ENCODE measurements at places on chromosomes 12 and 14.

DNA sequence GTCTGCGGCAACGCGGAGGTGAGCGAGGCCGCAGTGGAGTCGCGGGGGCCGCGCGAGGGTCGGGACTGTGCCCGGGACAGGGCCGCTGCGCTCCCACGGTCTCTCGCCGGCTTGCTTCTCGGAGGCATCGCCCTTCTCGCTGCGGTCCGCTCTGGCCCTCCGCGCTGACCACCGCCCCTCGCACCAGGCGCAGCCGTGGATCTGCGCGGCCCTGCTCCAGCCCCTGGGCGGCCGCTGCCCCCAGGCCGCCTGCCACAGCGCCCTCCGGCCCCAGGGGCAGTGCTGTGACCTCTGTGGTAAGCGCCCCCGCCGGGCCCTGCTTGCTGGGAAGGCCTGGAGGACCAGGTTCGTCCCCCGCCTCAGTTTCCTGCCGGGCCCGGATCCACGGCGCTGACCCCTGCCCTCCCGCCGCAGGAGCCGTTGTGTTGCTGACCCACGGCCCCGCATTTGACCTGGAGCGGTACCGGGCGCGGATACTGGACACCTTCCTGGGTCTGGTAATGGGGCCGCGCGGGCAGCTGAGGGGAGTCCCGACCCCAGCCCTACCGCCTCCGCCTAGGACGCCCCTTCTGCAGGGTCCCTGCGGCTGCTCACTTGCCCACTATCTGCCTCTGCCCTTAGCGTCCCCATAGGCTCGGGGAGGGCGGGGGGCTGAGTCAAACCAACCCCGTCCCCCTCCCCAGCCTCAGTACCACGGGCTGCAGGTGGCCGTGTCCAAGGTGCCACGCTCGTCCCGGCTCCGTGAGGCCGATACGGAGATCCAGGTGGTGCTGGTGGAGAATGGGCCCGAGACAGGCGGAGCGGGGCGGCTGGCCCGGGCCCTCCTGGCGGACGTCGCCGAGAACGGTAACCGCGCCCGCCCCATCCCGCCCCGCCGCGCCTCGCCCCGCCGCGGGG is 7.0 kb downstream of the AMN start:
- DNase-seq: no peak

DNA sequence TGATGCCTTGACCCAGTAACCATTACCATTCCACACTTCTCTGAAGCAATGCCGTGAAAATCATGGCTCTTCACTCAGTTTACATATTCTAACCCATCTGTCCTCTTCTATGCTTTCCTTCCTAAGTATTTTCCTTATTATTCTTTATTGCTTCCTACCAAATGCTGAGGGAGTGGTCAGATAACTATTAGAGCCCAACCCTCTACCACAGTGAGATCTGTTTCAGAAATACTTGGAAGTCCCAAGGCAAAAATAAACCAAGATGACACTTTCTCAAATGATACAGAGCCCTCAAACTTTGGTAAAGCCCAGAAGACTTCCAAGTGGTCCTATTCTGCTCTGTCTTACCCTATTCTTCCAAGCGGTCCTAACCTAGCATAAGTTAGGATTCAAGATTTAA is 68.0 kb downstream of the MED13L start:
- no peak for DNase-seq

DNA sequence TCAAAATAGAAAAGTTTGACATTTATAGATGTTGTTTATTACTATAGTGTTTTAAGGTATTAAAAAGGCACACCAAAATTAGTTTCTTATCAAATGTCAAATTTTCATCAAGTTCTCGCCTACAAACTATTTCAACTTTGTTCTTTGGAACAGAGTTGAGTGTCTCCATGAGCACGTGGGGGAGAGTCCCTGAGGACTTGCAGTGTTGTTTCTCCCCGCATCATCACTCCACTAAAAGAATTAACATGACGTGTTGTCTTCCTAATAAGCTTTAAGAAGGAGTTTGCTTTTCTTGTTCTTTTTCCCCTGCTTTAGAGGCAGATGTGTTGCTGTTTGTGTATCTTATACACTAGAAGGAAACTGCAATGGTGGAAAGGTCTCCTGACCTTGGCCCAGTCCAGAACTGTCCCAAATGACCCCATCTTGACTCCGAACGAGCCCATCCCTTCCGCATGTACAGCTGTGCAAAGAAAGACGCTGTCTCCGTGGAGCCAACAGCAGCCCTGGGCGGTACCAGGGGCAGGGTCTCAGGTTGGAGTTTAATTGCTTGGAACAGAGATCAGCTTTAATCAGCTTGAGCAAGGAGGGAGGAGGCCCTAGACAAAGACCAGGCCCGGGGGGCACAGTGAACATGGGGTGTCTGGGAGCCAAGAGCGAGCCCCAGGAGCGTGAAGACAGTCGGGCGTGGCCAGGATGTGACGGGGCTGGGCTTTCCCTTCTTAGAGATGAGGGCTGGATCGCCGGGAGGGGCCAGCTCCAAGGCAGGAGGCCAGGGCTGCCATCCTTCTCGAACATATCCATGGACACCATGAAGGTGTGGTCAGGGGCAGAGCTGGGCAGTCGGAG is 215.4 kb upstream of the RTL1 start:
- DNase-seq: no peak

DNA sequence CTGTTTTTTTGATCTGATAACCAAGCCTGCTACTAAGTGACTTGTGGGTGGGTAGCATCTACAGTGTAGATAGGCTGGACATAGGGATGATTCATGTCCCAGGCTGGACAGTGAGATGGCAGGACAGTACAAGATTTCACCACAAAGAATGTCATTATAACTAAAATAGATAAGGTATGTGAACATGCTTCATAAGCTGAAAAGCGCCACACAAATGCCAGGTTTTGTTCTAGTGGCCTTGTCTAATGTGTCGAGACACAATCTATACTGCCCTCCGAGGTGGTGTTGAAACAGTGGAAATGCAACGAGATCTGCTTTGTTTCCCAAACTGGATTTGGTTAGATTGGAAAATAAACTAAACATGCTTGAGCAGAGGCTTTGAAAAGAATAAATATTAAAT is 4.4 kb downstream of the LGALS3 start:
- peak; percentile 73 for DNase-seq

GRCh38 chr14:61438036-61438435 is 116.7 kb downstream of the PRKCH start:
- DNase-seq: no peak

- DNase-seq: peak; percentile 9
Measured at GRCh38 chr14:72503696-72504368, 390.1 kb downstream of the DPF3 start.

DNA sequence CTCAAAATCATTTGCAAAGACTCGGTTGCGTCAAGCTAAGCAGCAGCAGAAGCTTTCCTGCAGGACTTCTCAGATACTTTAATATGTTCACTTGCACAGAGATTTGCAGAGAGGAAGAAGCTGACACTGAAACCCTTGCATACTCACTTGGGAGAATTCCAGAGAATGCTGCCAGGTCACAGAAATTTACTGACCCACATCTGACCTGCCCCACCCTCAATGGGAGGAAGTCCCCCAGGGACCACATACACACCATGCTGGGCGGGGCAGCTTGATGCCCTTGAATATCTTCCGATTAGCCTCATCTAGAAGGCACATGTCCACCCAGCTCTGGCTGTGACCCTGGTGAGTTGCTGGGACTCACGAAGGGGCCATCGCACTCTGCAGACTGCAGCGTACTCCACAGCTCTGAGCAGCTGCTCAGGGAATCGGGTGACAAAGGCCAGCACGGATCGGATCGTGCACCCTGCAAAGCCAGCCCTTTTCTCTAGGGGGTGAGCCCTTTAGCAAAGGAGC is 83.2 kb downstream of the ITPK1 start:
- peak; percentile 43 for DNase-seq

DNA sequence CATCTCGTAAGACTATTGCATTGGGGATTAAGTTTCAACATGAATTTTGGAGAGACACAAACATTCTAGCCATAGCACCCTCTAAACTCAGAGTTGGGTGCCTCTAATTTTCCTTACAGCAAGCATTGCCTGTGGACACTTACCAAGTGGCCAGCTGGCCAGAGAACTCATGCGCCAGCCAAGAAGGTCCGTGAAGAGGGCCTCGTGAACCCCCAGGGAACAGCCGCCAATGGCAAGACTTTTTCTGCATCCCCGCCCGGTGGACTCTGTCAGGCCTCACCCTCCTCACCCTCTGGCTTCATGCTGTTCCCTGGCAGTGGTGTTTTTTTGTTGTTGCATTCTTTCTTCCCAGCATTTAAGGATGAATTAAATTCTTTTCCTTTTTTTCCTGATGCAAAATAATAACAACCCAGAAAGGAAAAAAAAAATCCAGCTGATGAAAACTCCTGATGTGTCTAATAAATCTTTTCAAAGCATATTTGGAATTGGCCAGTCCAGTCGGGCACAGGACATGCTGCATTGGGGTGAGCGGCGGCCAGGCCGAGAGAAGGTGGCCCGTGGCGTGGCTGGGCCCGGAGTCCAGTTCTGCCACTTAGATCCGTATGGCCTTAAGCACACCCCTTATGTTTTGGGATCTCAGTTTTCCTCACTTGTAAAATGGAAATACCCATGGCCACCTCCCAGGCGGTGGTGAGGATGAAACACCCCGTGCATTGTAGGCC is 191.9 kb upstream of the DIO3 start:
- DNase-seq: no peak

GRCh38 chr12:71876137-71876799 is 36.7 kb downstream of the TBC1D15 start:
- DNase-seq: no peak

- no peak for DNase-seq
Measured at GRCh38 chr12:104154806-104155205, 16.8 kb upstream of the NFYB start.

DNA sequence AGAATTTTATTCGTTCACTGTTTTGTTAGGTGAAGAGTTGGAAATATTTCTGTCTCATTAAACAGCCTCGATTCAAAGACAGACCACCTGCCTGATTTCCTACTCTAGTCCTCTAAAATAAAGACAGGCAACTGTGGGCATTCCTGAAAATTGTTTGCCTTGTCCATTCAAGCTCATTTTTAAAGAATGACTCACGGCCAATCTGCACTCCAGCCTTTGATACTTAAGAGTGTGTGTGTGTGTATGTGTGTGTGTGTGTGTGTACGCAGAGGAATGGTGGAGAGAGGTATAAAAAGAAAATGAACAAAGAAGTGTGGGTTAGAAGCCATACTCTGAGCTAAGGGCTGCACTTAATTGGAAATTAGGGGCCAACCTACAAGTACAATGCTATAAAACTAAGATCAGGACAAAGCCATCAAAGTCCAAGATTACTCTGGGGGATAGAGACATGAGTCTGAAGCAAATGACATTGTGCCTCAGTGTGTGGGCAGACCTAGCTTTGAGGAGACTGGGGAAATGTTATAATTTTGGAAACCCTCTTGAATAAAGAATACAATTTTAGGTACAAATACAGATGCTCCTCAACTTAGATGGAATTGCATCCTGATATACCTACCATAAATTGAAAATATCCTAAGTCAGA is 45.6 kb upstream of the SOCS2 start:
- peak; percentile 69 for DNase-seq

GRCh38 chr14:101128478-101129321 is 225.2 kb upstream of the RTL1 start:
- no peak for DNase-seq

GRCh38 chr12:106711316-106711715 is 63.2 kb upstream of the RIC8B start:
- DNase-seq: no peak

DNA sequence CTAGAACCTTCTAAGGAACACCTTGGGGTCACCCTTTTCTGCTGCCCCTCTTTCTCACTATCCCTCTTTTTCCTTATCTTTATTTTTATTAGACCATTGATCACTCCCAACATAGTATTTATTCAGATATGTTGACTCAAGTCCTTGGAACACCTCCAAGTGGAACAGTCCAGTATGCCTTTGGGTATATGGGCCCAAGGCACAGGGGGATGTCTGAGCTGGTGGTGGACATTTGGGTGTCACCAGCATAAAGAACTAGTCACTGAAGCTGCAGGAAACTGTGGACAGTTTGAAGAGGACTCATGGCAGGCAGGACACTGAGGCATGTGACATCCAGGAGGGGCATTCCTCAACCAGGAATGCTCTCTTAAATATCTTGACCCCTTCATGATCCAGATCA is 105.6 kb downstream of the VEZT start:
- no peak for DNase-seq

GRCh38 chr12:96117460-96117859 is 76.7 kb upstream of the ELK3 start:
- DNase-seq: no peak

GRCh38 chr14:73287071-73287470 is 49.8 kb downstream of the PAPLN start:
- no peak for DNase-seq

- DNase-seq: no peak
Measured at GRCh38 chr12:56719056-56719455, 6.0 kb downstream of the NACA start.

DNA sequence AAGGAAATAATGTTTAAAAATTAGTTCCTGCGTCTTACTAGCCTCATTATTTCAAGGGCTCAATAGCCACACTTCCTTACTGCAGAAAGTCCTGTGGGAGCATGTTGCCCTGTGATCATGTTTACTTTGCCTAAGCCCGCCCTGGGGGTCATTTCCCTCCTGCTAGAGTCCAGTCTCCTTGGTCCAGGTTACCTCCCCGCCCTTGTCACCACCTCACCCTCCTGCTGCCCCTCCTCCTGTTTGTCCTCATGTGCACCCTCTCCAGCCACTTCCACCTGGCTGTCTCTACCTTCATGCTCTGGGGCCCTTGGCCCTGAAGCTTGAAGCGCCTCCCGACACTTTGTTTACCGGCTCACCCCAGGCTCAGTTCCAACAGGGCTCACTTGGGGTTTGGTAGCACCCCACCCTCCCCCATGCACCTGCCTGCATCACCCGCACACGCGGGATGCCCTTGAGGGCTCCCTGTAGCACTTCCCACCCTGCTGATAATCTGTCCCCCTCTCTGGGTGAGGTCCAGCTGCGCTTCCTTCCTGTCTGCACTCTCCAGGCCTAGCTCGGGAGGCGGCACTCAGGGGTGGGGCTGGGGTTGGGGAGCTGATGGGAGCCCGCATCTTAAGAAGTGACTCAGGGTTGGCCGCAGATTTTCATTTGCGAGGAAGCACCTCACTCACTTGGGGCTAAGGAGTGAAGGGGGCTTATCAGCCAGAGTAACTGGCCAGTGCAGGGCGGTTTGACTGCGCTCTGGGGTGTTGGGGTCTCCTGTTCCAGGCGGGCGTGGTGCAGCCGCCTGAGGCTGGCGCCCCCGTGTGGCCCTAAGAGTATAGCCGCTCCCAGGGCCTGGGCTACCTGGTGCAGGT is 40.1 kb downstream of the SMIM41 start:
- DNase-seq: peak; percentile 59
